Smooth muscle cell of the coronary artery (primary cell): ENCODE measurements at places on chromosomes 7 and 10. TPM values are rescaled to one million over a fixed set of nuclear protein-coding genes. Genes with fewer than 3 reads are reported as not detected.

Gene GIMAP8
- under 0.01 and 0.12 TPM in 2 replicates for total RNA-seq

Gene CTAGE6
- 0.12 and 0.23 TPM in 2 replicates for total RNA-seq

Gene FAM25G
- not detected in 2 replicates for total RNA-seq

Gene PON1
- total RNA-seq, result not detected in 2 replicates

Gene TRPV5
- not detected in 2 replicates for total RNA-seq

Gene CTNNA3
- not detected in 2 replicates for total RNA-seq

Gene CEP55
- total RNA-seq, result 0.47 and 10.1 TPM in 2 replicates

Gene ADGRA1
- not detected in 2 replicates for total RNA-seq

Gene PNLIPRP3
- total RNA-seq, result not detected in 2 replicates
